ENCODE measurements at places on chromosomes 4 and X. TPM values are rescaled to one million over a fixed set of nuclear protein-coding genes. Genes with fewer than 3 reads are reported as not detected.

DNA sequence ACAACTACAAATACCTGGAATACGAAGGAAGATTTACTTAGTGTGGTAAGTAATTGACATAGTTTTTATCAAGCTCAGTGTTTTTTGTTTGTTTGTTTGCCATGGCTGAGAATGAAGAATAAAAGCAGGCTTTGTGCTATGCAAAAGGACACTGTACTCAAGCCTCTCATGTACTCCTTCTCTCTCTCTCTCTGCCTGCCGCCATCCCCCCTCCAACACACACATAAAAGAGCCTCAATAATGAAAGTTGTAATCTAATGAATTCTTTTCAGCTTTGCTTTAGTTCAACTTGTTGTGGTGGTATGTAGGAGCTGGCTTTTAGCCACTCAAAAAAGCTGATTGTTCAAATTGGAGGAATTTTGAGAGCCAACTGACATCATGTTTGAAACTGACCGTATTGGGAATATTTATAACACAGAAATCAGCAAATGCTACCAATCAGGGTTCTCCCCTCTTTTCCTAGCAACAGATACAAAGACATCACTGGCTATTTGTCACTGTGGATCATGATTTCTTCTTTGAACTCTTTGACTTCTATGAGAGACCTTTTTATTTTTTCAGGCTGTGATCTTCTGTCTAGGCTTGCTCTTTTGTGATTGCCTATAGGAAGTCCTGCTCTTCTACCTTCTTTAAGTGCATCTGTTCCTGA is 1148.8 kb downstream of the RAPGEF2 start:
- no peak overlapping the region for H3K4me3 ChIP-seq
- H3K27ac ChIP-seq: no peak overlapping the region
- H3K36me3 ChIP-seq: no peaks in the 10 kb centered on the region
- DNase-seq: no peak
- no peaks in the 10 kb centered on the region for H3K27me3 ChIP-seq

DNA sequence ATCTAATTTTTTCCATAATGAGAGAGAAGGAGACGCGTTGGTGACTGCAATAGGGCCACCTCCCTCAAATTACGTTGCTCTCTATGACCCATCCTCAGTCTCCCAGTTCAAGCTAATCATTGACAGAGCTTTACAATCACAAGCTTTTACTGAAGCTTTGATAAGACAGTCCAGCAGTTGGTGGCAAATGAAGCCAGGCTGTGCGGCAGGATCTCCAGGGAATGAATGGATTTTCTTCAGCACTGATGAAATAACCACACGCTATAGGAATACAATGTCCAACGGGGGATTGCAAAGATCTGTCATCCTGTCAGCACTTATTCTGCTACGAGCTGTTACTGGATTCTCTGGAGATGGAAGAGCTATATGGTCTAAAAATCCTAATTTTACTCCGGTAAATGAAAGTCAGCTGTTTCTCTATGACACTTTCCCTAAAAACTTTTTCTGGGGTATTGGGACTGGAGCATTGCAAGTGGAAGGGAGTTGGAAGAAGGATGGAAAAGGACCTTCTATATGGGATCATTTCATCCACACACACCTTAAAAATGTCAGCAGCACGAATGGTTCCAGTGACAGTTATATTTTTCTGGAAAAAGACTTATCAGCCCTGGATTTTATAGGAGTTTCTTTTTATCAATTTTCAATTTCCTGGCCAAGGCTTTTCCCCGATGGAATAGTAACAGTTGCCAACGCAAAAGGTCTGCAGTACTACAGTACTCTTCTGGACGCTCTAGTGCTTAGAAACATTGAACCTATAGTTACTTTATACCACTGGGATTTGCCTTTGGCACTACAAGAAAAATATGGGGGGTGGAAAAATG is at the start of gene KLB:
TSS of gene KLB (plus strand) at position 168 of the 821 bp plus-strand sequence. CDS start at position 188, 20 bp downstream.
- no peak within 1 kb of the TSS for H3K27ac ChIP-seq
- DNase-seq: no peak
- no peak within 1 kb of the TSS for H3K4me3 ChIP-seq
- H3K4me1 ChIP-seq: no peaks in the 10 kb centered on the region
- H3K36me3 ChIP-seq: no peaks in the 10 kb centered on the region

DNA sequence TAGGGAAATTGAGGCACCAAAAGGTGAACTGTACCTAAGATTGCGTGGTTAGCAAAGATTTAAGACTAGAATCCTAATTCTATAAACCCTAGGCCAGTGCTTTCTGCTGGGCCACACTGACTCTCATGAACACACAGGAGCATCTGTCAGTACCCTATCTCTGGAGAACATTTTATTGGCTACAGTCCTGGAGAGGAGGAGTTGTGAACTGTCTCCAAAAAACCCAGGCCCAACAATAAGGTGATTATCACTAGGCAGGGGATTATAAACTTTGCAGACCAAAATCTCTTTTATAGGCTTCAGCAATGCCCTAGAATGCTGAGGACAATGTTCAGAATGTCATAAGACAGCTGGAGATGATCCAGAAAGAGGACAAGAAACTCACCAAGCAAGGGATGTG is 24.1 kb downstream of the OPHN1 start:
- H3K4me1 ChIP-seq: no peaks in the 10 kb centered on the region
- no peak overlapping the region for H3K27ac ChIP-seq
- H3K27me3 ChIP-seq: peaks cover 20% of the 10 kb centered on the region
- no peaks in the 10 kb centered on the region for H3K36me3 ChIP-seq
- no peak for DNase-seq
- no peak overlapping the region for H3K4me3 ChIP-seq

GRCh38 chrX:148600131-148600530 is 99.7 kb downstream of the AFF2 start:
- DNase-seq: no peak
- no peak overlapping the region for H3K27ac ChIP-seq
- no peaks in the 10 kb centered on the region for H3K36me3 ChIP-seq
- no peak overlapping the region for H3K4me3 ChIP-seq

The RAB41 gene
- not detected for total RNA-seq

- H3K4me3 ChIP-seq: no peak overlapping the region
- H3K36me3 ChIP-seq: no peaks in the 10 kb centered on the region
- no peak overlapping the region for H3K27ac ChIP-seq
- DNase-seq: no peak
- peaks cover 56% of the 10 kb centered on the region for H3K27me3 ChIP-seq
Measured at GRCh38 chrX:40380655-40381488, 199.9 kb upstream of the ATP6AP2 start.

DNA sequence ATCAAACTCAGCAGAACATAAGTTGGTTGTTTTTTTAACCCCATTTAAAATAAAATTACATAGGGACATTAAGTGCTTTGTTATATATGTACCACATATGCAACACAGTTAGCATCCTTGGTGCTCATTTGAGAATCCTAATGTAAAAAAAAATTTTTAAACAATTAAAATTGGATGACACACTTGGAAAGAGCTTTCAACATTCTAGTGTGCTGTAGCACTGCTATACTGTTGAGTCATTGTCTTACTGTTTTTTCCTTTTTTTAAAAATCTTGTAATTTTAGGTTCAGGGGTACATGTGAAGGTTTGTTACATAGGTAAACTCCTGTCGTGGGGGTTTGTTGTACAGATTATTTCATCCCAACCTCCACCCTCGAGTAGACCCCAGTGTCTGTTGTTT is 12.8 kb downstream of the THAP9 start:
- H3K27me3 ChIP-seq: no peaks in the 10 kb centered on the region
- H3K4me1 ChIP-seq: no peaks in the 10 kb centered on the region
- H3K4me3 ChIP-seq: no peak overlapping the region
- H3K36me3 ChIP-seq: no peaks in the 10 kb centered on the region
- no peak overlapping the region for H3K27ac ChIP-seq

DNA sequence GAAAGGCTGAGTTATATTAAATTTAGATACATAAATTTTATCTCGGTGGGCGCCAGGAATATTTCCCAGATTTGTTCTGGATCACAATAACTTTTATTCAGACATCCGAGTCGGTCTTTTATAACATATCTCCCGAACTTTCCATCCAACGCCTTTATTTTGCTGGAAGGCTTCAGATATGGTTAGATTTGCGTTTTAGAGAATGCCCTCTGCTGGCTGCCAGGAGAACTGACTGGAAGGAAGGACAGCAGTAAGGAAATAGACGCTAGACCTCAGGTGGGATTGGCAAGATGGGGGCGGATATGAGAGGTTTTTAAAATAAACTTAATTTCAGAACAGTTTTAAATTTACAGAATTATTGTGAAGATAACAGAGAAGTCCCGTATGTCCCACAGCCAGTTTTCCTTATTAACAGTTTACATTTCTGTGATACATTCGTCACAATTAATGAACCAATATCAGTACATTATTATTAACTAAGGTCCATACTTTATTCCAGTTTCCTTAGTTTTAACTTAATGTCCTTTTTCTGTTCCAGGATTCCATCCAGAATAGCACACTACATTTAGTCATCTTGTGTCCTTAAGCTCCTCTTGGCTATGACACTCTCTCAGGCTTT is 4.6 kb upstream of the KANTR start:
- H3K27me3 ChIP-seq: no peaks in the 10 kb centered on the region
- H3K4me3 ChIP-seq: peak overlapping the region; percentile 46
- no peak for DNase-seq
- no peaks in the 10 kb centered on the region for H3K36me3 ChIP-seq

GRCh38 chrX:155179346-155179997 is 36.8 kb upstream of the VBP1 start:
- H3K4me1 ChIP-seq: no peaks in the 10 kb centered on the region
- no peak for DNase-seq
- H3K27ac ChIP-seq: no peak overlapping the region
- no peaks in the 10 kb centered on the region for H3K36me3 ChIP-seq

GRCh38 chr4:90071289-90072235 is 55.6 kb upstream of the CCSER1 start:
- DNase-seq: no peak
- H3K4me3 ChIP-seq: no peak overlapping the region
- H3K27me3 ChIP-seq: no peaks in the 10 kb centered on the region
- no peaks in the 10 kb centered on the region for H3K4me1 ChIP-seq
- no peak overlapping the region for H3K27ac ChIP-seq

DNA sequence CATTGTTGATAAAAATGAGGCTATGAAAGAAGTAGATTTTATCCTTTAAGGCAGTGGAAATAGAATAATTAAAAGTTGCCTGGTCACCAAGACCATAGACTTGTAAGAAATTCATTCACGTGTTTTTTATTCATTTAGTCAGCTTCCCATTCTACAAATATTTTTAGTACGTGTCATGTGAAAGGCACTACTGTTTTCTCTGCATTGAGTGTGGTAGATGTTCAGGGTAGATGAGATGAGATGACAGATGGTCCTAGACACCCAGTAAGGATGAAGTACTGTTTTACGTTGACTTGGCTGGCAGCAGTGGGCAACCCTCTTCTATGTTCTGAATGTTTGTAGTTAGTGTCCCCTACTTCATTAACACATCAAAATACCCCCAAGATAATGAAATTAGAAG is 228.1 kb downstream of the ARHGAP24 start:
- no peaks in the 10 kb centered on the region for H3K4me1 ChIP-seq
- H3K27ac ChIP-seq: no peak overlapping the region
- no peaks in the 10 kb centered on the region for H3K27me3 ChIP-seq
- H3K36me3 ChIP-seq: no peaks in the 10 kb centered on the region
- no peak overlapping the region for H3K4me3 ChIP-seq

GRCh38 chrX:1026263-1027015 is 186.0 kb downstream of the CRLF2 start:
- H3K27me3 ChIP-seq: peaks cover 3% of the 10 kb centered on the region
- no peaks in the 10 kb centered on the region for H3K4me1 ChIP-seq
- no peak for DNase-seq
- H3K27ac ChIP-seq: no peak overlapping the region
- H3K36me3 ChIP-seq: no peaks in the 10 kb centered on the region
- H3K4me3 ChIP-seq: no peak overlapping the region

GRCh38 chr4:15295421-15296162 is 132.2 kb upstream of the C1QTNF7 start:
- H3K36me3 ChIP-seq: no peaks in the 10 kb centered on the region
- no peaks in the 10 kb centered on the region for H3K4me1 ChIP-seq
- DNase-seq: no peak

DNA sequence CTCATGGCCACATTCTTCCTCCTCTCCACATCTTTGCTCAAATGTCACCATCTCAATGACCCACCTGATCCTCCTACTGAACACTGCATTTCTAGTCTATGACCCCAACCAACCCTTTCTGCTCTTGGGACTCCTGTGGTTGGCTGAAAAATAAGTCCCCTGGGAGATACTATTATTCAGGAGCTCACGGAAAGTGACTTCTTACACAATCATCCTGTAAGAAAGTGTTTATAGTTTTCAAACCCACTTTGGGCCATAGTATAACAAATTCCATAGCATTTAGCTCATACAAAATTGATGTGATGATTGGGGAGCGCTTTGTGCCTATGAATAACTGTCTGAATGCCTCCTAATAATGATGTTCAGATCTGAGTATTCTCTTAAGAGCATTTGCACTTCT is 161.4 kb upstream of the HS3ST1 start:
- no peak overlapping the region for H3K27ac ChIP-seq
- H3K4me1 ChIP-seq: no peaks in the 10 kb centered on the region
- no peak for DNase-seq
- no peaks in the 10 kb centered on the region for H3K27me3 ChIP-seq

The DUX4 gene
- not detected for total RNA-seq

The GNRHR gene
- total RNA-seq: not detected

The TTC29 gene
- 0.29 TPM for total RNA-seq

The SLIT2 gene
- 15.8 TPM for total RNA-seq

- no peaks in the 10 kb centered on the region for H3K4me1 ChIP-seq
- no peaks in the 10 kb centered on the region for H3K27me3 ChIP-seq
- no peaks in the 10 kb centered on the region for H3K36me3 ChIP-seq
- no peak overlapping the region for H3K4me3 ChIP-seq
- no peak for DNase-seq
Measured at GRCh38 chrX:86917959-86918358, 599.6 kb upstream of the KLHL4 start.

The CRLF2 gene
- total RNA-seq: not detected

GRCh38 chrX:65591206-65591605 is 56.6 kb upstream of the LAS1L start:
- no peak for DNase-seq
- H3K4me3 ChIP-seq: no peak overlapping the region
- no peaks in the 10 kb centered on the region for H3K27me3 ChIP-seq
- H3K27ac ChIP-seq: no peak overlapping the region

GRCh38 chrX:74242484-74243138 is 61.4 kb upstream of the ZCCHC13 start:
- no peak for DNase-seq
- H3K27me3 ChIP-seq: peaks cover 26% of the 10 kb centered on the region
- H3K27ac ChIP-seq: peak overlapping the region; percentile 35
- no peaks in the 10 kb centered on the region for H3K4me1 ChIP-seq
- no peak overlapping the region for H3K4me3 ChIP-seq

The TMPRSS11A gene
- not detected for total RNA-seq

- no peaks in the 10 kb centered on the region for H3K4me1 ChIP-seq
- no peaks in the 10 kb centered on the region for H3K36me3 ChIP-seq
- H3K27ac ChIP-seq: no peak overlapping the region
- no peak overlapping the region for H3K4me3 ChIP-seq
- DNase-seq: no peak
Measured at GRCh38 chrX:41802958-41803357, 79.0 kb downstream of the GPR82 start.

The SPANXN1 gene
- not detected for total RNA-seq
